ENCODE measurements at places on chromosomes 3 and 15. TPM values are rescaled to one million over a fixed set of nuclear protein-coding genes. Genes with fewer than 3 reads are reported as not detected.

Gene ARPIN
- 11.9 TPM for total RNA-seq

Gene LRCH3
- total RNA-seq = 104 TPM

Gene ECE2
- 0.17 TPM for total RNA-seq

Gene TGM5
- 0.26 TPM for total RNA-seq

Gene SEMA3B
- 25.6 TPM for total RNA-seq

Gene ATP13A4
- total RNA-seq = 0.36 TPM

Gene ZPLD1
- total RNA-seq = 1.1 TPM

Gene PAQR5
- 0.03 TPM for total RNA-seq

Gene MESP1
- 0.26 TPM for total RNA-seq

Gene SLC41A3
- 93.5 TPM for total RNA-seq

Gene CD96
- total RNA-seq = 0.13 TPM

Gene AADAC
- 1.9 TPM for total RNA-seq

Gene FOXB1
- not detected for total RNA-seq

Gene UBA3
- total RNA-seq = 64.4 TPM

Gene FEZF2
- not detected for total RNA-seq

Gene LXN
- 52.5 TPM for total RNA-seq

Gene RHOV
- total RNA-seq = 0.07 TPM

Gene C3orf52
- 2.5 TPM for total RNA-seq

Gene ZBED2
- total RNA-seq = not detected

Gene AHSG
- not detected for total RNA-seq

Gene CCR2
- not detected for total RNA-seq

Gene STRA6
- 0.59 TPM for total RNA-seq

Gene FBLN2
- total RNA-seq = 133 TPM

Gene ISLR
- total RNA-seq = 134 TPM

Gene PPP1R14D
- not detected for total RNA-seq

Gene MAGEF1
- total RNA-seq = 16.4 TPM

Gene SPATA12
- total RNA-seq = not detected

Gene GPR87
- total RNA-seq = not detected

Gene GJD2
- not detected for total RNA-seq

Data from smooth muscle cell of the pulmonary artery (primary cell).